ENCODE measurements at places on chromosomes 7 and 10.

DNA sequence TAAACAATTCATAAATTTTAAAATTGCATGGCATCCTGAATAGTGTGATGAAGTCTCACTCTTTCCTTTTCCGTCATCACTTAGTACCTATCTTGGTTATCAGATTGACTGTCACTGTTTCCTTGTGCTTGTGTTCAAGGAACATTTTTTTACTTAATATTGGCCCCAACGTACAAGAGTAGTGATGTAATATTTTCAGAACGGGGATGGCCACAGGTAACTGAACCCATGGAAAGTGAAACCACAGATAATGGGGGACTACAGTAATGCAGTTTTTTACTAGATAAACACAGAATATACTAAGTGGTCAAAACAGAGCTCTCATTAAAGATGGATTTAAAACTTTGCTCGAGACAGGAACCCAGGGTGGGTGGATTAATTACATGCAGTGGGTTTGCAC, 85.4 kb downstream of the MACC1 start:
- no peak for DNase-seq

DNA sequence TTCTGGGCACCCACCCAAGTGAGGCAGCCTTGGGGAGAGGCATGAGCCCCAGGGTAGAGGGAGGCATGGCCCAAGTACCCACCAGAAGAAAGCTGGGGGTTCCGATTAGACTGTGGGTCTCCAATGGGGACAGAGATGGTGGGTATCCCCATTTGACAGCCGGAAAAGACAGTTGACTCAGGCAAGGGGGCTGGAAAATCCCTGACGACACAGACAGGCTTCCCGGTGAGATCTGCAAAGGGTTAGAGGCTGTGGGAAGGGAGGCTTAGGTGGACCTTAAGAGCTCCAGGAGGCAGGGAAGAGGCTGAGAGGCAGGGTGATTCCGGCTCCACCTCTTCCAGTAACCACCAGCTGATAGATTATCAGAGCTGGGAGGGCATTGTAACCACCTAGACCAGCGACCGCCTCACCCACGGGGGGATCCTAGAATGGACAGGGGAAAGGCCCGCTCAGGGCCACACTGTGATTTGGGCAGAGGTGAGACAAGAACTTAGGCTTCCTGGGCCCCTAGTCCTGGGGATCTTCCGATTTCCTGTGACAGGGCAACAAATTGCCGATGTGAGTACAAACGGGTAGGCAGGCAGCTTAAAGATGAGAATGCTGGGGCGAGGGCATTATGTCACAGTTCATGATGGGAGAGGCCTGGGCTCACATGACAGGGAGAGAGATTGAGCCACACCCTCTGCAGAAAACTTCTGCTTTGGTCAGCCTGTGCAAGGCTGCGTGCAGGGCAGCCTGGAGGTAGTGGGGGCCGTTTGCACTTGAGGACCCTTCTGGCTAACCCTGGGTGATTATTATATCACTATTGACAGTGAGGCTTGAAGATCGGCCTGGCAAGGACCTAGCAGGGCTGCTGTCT, 5.4 kb downstream of the TBATA start:
- DNase-seq, result no peak

DNA sequence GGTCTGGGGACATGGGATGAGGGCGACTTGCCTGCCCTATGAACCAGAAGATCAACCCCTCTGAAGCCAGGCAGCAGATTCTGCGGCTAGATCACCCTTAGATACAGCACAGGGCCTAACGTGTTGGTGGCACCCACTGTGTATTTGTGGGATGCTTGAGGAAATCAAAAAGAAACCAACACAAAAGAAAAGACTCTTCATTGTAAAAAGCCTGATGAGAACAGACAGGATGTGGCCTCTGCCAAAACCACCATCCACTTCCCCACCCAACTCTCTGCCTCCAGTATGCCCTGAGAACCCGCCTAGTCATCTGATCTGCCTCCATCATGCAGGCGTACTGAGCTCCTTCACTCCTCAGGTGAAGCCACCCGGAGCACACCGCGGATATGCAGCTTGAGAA, 97.2 kb upstream of the INSYN2A start:
- peak; percentile 42 for DNase-seq

DNA sequence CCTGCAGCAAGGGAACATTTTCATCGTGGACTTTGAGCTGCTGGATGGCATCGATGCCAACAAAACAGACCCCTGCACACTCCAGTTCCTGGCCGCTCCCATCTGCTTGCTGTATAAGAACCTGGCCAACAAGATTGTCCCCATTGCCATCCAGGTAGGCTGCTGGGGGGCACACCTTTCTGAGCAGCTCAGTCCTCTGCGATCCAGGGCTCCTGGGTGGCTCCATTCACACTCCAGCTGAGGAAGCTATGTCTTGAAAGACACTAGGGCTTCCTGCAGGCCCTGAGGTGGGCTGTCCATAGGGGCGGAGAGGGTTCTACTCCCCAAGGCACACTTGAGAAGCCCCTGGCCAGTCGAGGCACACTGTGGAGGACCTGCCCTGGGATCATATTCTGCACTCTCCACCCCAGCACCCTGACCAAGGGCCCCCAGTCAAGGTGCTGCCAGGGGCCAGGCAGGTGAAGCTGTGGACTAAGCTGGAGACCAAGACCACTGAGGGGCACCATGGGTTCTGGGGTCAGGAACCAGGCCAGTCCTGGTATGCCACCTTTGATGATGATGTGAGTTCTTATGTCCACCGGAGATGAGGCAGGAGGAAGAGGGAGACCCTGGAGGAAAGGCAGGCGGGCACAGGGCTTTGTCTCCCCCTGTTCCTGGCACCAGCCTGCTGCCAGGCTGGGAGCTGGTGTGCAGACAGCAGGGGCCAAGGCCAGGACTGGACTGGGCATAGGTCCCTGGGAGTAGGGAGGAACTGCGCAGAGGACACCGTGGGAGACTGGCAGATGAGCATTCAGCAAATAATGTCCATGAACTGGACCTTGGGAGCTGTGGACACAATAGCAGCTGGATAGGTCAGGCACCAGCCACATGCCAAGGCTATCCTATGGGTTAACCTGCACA, 54.8 kb downstream of the ALOX5 start:
- no peak for DNase-seq
